ENCODE measurements at places on chromosomes 7 and 10.

GRCh38 chr10:99779335-99779734, 3.1 kb upstream of the ABCC2 start:
- no peak for DNase-seq

DNA sequence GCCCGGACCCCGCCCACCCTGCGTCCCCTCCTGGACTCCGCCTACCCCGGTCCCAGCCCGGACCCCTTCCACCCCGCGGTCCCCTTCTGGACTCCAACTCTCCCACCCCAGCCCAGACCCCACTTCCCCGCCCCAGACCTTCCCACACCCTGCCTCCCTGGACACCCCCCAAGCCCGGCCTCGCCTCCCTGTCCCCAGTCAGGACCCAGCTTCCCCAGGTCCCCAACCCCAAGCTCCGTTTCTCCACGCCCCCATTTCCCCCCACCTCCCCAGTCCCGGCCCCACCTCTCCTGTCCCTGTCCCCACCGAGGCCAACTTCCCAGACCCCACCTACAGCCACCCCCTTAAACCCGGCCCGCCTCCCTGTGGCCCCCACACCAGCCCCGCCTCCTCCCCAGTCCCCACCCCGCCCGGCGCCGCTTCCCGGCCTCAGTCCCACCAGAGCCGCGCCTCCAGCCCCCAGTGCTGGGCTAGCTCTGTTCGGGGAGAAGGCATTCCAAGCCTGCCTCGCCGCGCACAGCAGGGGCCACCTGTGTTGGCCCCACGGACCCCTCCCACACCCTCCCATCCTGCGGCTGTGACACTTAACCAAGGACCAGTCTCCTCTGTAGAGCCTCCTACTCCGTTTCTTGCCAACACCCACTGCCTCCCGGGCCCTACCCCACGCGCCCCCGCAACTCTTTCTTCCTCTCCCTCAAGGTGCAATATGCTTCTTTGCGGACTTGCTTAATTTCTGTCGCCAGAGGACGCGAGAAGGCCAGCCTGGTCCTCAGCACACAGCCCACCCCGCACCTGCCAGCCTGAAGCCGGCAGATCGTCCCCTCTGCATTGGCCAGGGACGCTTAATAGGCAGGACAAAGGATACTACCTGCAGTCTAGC, 736 bp upstream of the ITIH5 start:
- no peak for DNase-seq

GRCh38 chr7:145360511-145361100, 524.8 kb upstream of the TPK1 start:
- DNase-seq: no peak

- DNase-seq: no peak
Measured at GRCh38 chr7:131517218-131517923, 39.1 kb downstream of the PODXL start.

- DNase-seq: no peak
Measured at GRCh38 chr7:36387435-36388231, 2.0 kb upstream of the ANLN start.

- DNase-seq: peak; percentile 78
Measured at GRCh38 chr10:126104767-126105166, 208.4 kb downstream of the FANK1 start.

GRCh38 chr7:90412458-90413184, 9.4 kb downstream of the CLDN12 start:
- DNase-seq: no peak

DNA sequence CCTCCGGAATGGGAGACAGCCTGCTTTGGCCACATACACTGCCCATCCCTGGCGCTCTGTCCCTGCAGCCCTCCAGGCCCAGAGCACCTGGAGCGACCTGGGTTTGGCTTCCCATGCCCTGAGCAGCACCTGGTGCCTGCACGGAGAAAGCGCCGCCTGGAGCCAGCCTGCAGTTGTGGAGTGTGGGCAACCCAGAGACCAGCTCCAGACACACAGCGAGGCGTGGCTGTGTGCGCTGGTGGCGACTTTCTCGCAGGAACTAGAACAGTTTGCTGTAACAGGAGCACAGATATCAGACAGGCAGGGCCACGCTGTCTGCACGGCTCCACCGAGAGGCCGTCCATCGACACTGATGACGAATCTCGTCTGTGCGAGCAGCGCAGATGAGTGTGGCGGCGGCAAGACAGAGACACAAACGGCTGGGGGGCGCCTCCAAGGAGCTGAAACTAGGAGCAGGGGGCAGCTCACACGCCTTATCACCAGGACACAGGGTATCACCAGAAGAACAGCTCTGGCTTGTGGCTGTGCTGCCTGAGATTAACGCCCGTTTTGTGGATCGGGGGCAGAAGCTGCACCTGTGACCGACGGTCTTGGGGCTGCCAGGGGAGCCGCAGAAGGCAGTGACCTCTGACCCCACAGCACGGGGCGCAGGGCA, 275.3 kb downstream of the DNAJB6 start:
- DNase-seq: no peak

- no peak for DNase-seq
Measured at GRCh38 chr7:27174874-27175625, 930 bp upstream of the HOXA10 start.

DNA sequence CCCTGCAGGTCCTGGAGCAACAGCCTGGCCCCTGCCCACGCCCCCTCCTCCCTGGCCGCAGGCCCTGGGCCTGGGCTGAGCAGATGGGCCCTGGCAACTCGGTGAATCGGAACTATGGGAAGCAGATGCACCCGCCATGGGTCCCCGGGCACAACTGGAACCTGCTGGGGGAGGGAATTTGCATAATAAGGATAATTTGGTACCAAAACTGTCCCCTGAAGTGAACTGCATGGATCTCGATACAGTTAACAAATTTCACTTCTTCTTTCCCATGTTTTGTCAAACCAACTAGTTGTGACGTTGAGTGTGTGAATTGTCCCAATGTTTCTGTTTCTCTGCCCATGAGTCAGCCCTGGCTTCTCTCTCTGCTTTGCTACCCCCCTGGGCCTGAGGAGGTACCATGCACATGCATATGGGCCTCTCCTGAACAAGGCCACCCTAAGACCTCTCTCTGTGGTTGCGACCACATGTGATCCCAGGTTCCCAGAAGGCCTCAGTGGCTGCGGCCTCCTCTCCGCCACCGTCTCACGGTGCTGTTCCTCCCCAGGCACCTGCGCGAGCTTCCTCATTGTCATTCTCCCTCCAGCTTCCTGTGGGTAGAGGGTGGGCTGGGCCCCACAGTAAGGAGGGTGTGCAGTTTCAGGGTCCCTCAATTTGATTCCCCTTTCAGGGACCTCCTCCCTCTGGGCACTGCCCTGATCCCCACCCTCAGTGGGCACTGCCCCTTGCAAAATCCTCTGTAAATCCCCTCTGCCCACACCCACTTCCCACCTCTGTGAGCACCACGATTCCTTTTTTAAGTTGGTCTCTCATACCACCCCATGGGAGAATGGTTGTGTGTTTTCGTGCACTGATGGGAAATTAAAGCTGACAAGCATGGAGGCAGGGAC, 40.0 kb downstream of the FIGNL1 start:
- DNase-seq: peak; percentile 96

DNA sequence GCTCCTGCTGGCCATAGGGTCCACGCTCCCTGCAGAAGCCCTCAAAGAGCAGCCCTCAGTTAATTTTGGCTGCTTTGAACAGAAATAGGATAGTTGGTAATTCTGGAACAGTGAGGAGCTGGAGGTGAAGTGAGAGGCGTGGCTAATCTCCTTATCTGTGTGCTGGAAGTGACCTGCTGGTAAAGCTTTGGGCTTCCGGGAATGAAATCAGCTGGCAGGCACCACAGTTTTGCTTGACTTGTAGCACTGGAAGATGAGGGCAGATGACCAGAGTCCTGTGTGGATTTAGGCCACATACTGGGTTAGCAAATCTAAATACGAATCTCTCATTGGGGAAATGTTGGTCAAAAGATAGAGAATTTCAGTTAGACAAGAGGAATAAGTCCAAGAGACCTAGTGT, 10.2 kb downstream of the ATP6V0E2 start:
- DNase-seq: no peak

DNA sequence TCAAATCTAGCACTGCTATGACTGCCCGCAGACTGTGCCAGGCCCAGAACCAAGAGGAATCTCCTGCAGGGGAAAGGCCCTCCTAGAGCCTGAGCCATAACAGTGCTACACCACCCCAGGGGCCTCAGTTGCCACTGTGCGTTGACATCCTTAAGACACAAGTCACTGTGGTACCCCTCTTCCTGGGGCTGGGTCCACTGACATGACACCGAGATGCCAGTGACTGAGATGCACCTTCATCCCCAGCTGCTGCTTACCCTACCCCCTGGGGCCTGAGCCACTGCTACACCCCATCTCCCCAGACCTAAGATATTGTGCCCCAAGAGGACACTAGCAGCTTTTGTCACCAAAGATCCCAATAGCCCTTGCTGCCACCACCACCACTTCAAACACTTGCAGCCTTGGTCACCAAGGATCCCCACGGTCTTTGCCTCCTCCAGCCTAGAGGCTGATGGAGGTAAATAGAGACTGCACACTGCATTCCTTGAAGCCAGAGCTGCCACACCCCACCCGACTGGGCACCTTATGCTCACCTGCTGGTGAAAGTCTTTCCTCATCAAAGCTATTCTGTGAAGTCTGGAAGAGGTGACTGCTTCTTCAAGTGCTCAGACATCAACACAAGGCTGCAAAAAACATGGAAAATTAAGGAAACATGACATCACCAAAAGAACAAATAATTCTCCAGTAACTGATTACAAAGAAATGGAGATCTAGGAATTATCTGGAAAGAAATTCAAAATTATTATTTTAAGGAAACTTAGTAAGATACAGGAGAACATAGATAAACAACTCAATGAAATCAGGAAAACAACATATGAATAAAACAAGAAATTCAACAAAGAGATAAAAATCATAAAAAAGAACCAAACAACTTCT, 40.4 kb upstream of the SHH start:
- no peak for DNase-seq

GRCh38 chr10:104109908-104110662, 11.9 kb upstream of the SFR1 start:
- DNase-seq: peak; percentile 45

DNA sequence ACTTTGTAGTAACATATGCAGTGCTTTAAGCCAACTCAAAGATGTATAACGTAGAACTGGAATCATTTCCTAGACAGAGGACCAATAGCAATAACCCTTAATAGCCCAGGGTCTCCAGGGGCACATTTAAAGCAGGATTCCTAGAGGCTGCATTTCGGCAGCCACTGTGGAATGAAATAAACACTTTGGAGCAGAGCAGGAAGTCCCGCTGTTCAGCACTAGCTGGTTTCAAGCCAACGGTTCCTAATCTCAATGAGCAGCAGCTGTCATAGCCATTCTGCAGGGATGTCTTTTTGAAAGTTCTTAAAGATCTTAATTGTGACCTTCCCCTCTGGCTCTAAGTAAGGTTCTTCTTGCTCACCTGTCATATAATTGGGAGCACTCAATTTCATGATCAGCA, 18.4 kb upstream of the MACROH2A2 start:
- no peak for DNase-seq

DNA sequence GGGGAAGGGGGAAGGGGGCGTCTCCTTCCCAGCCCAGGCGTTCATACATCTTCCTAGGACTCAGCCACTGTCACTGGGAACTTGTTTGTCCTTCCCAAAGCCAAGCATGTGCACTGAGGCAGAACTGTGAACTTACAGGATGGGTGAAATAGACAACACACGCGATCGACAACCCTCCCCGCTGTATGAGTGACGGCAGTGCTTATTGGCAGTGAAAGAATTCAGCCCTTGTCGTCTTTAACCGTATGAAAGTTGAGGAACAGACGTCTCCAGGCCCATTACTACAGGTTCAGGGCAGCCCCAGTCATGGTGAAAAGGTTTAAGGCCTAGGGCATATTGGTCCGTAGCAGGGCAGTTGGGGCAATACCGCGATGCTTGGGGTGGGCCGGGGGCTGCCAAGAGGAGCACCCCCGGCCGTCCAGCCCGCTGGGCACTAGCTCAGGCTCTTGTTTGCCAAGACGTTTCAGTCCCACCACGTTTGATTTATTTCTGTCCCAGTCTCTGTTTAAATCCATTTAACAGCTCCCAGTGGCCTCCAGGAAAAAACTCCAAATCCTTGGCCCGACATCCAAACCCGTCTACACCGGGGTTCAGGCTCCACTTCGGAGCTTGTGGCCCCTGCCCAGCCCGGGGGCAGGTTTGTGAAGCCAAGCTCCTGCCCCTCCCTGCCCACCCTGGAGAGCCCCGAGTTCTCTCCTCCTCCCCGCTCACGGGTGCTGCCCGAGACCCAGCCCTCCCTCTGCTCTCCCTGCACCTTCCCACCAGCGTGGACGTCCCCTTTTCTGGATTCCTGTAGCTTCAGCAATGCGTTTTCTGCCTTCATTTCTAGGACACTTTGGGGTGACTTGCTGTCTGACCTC, 159.8 kb downstream of the DNAJB6 start:
- no peak for DNase-seq

DNA sequence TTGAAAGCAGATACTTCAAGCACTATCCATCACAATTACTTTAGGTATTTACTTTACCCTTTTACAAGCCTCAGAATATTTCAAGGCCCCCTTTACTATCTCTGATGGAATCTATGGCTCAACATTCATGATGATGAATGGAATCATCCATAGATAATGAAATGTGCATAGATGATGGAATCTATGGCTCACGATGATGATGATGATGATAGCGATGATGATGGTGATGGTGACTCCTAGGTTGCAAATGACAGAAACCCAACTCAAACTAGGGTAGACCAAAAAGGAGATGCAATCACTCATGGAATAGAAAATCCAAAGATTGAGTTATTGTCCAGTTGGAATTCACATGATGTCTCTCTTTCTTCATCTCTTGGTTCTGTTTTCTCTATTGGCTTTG, 55.7 kb downstream of the NEBL start:
- no peak for DNase-seq

DNA sequence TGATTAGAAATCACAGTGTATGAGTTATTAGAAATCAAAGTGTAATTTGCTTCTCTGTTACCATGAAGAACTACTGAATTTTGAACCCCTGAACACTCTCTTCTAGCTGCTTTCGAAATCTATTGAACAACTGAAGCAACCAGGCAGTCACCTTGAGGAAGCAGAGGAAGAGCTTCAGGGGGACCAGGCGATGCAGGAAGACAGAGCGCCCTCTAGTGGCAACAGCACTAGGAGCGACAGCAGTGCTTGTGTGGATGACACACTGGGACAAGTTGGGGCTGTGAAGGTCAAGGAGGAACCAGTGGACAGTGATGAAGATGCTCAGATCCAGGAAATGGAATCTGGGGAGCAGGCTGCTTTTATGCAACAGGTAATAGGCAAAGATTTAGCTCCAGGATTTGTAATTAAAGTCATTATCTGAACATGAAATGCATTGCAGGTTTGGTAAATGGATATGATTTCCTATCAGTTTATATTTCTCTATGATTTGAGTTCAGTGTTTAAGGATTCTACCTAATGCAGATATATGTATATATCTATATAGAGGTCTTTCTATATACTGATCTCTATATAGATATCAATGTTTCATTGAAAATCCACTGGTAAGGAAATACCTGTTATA, 170.7 kb downstream of the HDAC9 start:
- peak; percentile 91 for DNase-seq

Data from suppressor macrophage treated with lipopolysaccharide for 1 hour (primary cell).